ENCODE measurements at places on chromosomes 12 and 14.

DNA sequence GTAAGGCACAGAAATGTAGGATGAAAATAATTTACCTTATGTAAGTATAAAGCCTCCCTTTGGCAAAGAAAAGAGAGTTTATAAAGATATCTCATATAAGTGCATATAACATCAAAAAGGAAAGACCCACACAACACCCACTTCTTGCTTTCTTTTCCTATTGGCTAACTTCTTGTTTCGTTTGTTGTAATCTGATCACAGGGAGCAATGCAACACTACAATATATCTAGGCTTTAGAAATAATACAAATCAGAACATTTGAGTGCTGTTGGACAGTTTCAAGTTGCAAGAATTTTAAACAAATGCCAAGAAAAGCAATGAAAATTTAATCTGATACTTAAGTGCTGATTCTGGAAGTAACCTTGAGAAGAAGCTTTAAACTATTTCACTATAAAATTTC lies 1.3 kb downstream of the FGD6 start:
- peak overlapping the region; percentile 96 for H3K4me3 ChIP-seq
- H3K27me3 ChIP-seq: peaks cover 4% of the 10 kb centered on the region
- no peak for DNase-seq
- H3K36me3 ChIP-seq: no peaks in the 10 kb centered on the region

GRCh38 chr14:95564060-95564459 lies 29.2 kb downstream of the GLRX5 start:
- peaks cover 2% of the 10 kb centered on the region for H3K27me3 ChIP-seq
- no peak for DNase-seq
- H3K4me1 ChIP-seq: peaks cover 4% of the 10 kb centered on the region
- H3K36me3 ChIP-seq: no peaks in the 10 kb centered on the region
- no peak overlapping the region for H3K4me3 ChIP-seq

GRCh38 chr14:61362072-61362750 lies 40.8 kb downstream of the PRKCH start:
- H3K27ac ChIP-seq: no peak overlapping the region
- peak overlapping the region; percentile 2 for H3K4me3 ChIP-seq
- peaks cover 8% of the 10 kb centered on the region for H3K36me3 ChIP-seq
- DNase-seq: no peak
- H3K4me1 ChIP-seq: peaks cover 35% of the 10 kb centered on the region

DNA sequence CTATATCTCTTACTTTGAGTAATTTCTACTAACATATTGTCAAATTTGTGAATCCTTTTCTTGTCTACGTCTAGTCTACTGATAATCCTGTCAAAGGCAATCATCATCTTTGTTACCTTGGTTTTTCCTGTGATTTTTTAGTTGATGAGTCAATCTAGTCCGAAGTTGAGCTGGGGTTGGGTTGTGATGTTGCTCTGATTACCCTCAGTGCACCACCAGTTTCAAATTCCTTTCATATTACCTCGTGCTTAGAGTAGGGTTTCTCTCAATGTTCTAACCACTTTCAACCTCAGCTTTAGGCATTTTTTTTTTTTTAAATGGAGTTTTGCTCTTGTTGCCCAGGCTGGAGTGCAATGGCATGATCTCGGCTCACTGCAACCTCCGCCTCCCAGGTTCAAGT lies 186.8 kb downstream of the BTG1 start:
- peaks cover 27% of the 10 kb centered on the region for H3K36me3 ChIP-seq
- H3K4me1 ChIP-seq: peaks cover 4% of the 10 kb centered on the region
- DNase-seq: no peak
- no peak overlapping the region for H3K4me3 ChIP-seq
- H3K27me3 ChIP-seq: no peaks in the 10 kb centered on the region

DNA sequence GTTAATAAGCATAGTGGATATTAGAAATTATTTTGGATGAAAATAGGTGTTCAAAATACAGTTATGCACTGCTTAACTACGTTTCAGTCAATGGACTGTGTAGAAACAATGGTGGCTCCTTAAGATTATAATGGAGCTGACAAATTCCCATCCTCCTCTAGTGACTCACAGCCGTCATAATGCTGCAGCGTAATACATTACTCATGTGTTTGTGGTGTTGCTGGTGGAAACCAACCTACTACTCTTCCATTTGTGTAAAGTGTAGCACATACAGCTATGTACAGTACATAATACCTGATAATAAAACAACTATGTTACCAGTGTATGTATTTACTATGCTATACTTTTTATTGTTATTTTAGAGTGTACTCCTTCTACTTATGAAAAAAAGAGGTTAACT lies 111.2 kb upstream of the TMCC3 start:
- peaks cover 6% of the 10 kb centered on the region for H3K27me3 ChIP-seq
- DNase-seq: no peak
- H3K4me3 ChIP-seq: no peak overlapping the region
- no peaks in the 10 kb centered on the region for H3K4me1 ChIP-seq
- no peak overlapping the region for H3K27ac ChIP-seq

DNA sequence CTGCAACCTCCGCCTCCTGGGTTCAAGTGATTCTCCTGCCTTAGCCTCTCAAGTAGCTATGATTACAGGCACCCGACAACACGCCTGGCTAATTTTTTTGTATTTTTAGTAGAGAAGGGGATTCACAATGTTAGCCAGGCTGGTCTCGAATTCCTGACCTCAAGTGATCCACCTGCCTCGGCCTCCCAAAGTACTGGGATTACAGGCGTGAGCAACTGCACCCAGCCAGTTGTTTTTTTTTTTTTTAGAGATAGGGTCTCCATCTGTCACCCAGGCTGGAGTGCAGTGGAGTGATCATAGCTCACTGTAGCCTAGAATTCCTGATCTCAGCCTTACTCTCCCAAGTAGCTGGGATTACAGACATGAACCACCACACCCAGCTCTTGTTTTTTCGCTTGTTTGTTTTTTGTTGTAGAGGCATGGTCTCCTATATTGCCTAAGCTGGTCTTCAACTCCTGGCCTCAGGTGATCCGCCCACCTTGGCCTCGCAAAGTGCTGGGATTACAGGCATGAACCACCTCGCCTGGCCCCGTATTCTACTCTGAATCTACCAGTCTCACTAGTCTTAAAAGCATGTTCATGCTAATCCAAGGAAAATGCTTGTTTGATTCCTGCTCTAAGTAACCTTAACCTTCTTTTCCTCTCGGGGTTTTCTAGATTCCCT lies 31.7 kb upstream of the STRN3 start:
- H3K36me3 ChIP-seq: no peaks in the 10 kb centered on the region
- no peak overlapping the region for H3K4me3 ChIP-seq
- peak overlapping the region; percentile 48 for H3K27ac ChIP-seq

All from naive thymus-derived CD8-positive, alpha-beta T cell (primary cell).